ENCODE measurements at places on chromosomes 3 and 15.

DNA sequence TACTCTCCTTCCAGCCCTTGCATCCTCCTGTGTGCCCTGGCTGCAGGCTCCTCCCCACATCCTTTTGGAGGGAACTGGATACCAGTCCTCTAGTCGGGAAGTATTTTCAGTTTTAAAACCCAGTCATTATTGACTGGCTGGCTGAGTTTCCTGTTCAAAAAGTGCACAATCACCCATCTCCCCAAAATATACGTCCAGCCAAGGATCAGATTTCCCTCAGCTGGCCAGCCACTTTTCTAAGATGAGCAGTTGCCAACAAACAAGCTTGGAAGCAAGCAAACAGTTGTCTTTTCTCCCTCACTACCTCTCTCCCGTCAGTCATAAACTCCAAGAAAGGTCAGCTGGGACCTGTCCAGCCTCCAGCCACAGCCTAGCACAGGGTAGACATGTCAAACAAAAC lies 147.7 kb upstream of the GALNT15 start:
- no peak overlapping the region for H3K4me3 ChIP-seq
- peaks cover 7% of the 10 kb centered on the region for H3K27me3 ChIP-seq

GRCh38 chr15:68618908-68619698 lies 40.3 kb downstream of the CORO2B start:
- no peaks in the 10 kb centered on the region for H3K36me3 ChIP-seq
- H3K4me3 ChIP-seq = no peak overlapping the region
- no peak overlapping the region for H3K27ac ChIP-seq
- H3K27me3 ChIP-seq = peaks cover 2% of the 10 kb centered on the region

DNA sequence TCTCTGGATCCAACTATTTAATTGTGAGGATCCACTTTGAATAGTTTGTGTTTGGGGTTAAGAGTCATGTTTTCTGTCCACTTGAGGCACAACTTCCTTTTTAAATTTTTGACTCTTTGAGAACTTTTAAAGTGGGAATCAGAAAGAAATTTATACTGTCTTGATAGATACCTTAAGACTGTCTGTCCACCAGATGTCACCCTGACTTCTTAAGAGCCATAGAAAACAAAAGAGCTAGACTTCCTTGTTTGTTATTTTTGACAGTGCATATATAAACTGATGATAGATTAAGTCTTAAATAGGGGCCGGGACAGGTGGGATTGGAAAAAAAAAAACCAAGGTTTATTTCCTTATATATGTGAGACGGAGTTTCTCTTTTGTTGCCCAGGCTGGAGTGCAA lies 52.1 kb upstream of the WDR72 start:
- DNase-seq = no peak
- no peak overlapping the region for H3K4me3 ChIP-seq
- H3K4me1 ChIP-seq = no peaks in the 10 kb centered on the region
- no peak overlapping the region for H3K27ac ChIP-seq

- no peak overlapping the region for H3K27ac ChIP-seq
- peaks cover 4% of the 10 kb centered on the region for H3K27me3 ChIP-seq
- DNase-seq = no peak
- H3K36me3 ChIP-seq = peaks cover 4% of the 10 kb centered on the region
- no peak overlapping the region for H3K4me3 ChIP-seq
Measured at GRCh38 chr3:40129981-40130380, 179.5 kb upstream of the EIF1B start.

GRCh38 chr3:65371053-65371452 lies 667.7 kb downstream of the MAGI1 start:
- H3K4me1 ChIP-seq = no peaks in the 10 kb centered on the region
- DNase-seq = no peak
- H3K27me3 ChIP-seq = no peaks in the 10 kb centered on the region
- no peaks in the 10 kb centered on the region for H3K36me3 ChIP-seq
- H3K4me3 ChIP-seq = no peak overlapping the region
- no peak overlapping the region for H3K27ac ChIP-seq

- no peaks in the 10 kb centered on the region for H3K4me1 ChIP-seq
- no peaks in the 10 kb centered on the region for H3K36me3 ChIP-seq
- peaks cover 2% of the 10 kb centered on the region for H3K27me3 ChIP-seq
- no peak overlapping the region for H3K4me3 ChIP-seq
- no peak for DNase-seq
Measured at GRCh38 chr3:126127904-126128303, 44.0 kb upstream of the SLC41A3 start.

GRCh38 chr3:36429986-36430485 lies 49.7 kb downstream of the STAC start:
- H3K36me3 ChIP-seq = no peaks in the 10 kb centered on the region
- no peaks in the 10 kb centered on the region for H3K4me1 ChIP-seq
- H3K27me3 ChIP-seq = no peaks in the 10 kb centered on the region
- no peak overlapping the region for H3K27ac ChIP-seq
- DNase-seq = no peak

- H3K4me3 ChIP-seq = no peak overlapping the region
- H3K27me3 ChIP-seq = peaks cover 3% of the 10 kb centered on the region
- DNase-seq = no peak
- H3K27ac ChIP-seq = no peak overlapping the region
- no peaks in the 10 kb centered on the region for H3K36me3 ChIP-seq
- H3K4me1 ChIP-seq = no peaks in the 10 kb centered on the region
Measured at GRCh38 chr3:5698851-5699250, 511.3 kb downstream of the EDEM1 start.

DNA sequence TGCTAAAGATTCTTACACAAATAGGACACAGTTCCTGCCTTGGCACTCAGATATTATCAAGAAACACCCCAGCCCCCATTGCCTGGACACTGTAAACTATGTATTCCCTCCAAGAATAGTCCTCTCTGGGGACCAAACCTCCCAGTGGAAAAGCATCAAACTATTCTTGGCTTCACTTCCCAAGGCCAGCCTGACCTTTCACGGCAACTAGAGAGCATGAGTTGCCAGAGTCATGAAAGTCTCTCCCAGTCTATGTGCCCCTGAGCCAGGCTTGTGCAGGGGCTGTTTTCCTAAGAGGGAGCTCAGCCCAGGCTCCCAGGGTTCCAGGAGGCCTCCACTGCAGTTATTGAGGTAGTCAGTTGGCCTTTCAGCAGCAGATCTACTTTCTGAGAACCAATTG lies 251.9 kb upstream of the TGFBR2 start:
- H3K4me1 ChIP-seq = peaks cover 67% of the 10 kb centered on the region
- peaks cover 8% of the 10 kb centered on the region for H3K27me3 ChIP-seq
- no peak overlapping the region for H3K27ac ChIP-seq
- no peak overlapping the region for H3K4me3 ChIP-seq
- no peaks in the 10 kb centered on the region for H3K36me3 ChIP-seq
- DNase-seq = no peak

DNA sequence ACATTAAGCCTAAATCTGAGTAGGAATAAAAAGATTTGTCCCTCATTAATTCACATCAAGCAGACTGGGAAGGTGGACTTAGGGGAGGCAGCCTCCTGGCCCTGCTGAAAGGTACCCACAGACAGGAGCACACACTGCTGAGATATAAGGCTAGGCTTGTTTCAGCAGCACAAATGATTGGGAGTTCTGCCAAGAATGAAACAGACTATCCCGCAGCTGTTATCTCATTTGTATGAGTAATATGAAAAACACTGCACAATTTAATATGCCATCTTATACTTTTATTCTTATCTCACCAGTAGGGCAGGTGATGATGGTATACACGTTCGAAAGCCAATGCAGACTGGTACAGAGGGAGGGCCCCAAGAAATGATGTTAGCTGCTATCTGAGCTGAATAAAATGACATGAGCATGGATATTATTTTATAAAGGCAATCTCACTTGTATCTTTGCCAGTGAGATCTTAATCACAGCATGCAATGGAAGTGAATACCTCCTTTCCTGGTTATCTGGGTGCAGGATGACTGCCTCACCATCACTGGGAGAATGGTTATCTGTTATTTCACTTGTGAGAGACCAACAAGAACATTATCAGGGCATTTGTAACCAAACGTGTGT lies 258.7 kb upstream of the PPP2R3A start:
- H3K36me3 ChIP-seq = no peaks in the 10 kb centered on the region
- H3K4me1 ChIP-seq = no peaks in the 10 kb centered on the region
- no peak overlapping the region for H3K27ac ChIP-seq
- H3K4me3 ChIP-seq = no peak overlapping the region
- H3K27me3 ChIP-seq = peaks cover 2% of the 10 kb centered on the region

DNA sequence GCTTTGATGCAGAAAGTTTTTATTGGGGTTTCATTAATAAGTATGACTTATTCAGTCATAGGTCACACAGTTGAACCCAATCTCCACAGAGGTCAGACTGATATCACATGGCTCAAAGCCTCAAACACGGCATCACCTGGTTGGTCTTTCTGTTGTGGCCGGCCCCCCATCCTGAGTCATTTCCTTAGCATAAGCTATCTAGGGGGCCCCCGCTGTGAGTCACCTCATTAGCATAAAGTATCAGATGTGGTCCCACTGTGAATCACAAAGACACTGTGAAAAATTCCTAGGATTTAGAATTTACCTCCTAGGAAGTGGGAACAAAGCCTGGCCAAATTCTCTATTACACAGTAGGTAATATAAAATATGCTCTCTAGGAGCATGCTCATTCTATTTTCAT lies 502.2 kb downstream of the PYDC2 start:
- H3K4me3 ChIP-seq = no peak overlapping the region
- no peak for DNase-seq
- H3K27me3 ChIP-seq = no peaks in the 10 kb centered on the region
- no peak overlapping the region for H3K27ac ChIP-seq
- no peaks in the 10 kb centered on the region for H3K36me3 ChIP-seq

DNA sequence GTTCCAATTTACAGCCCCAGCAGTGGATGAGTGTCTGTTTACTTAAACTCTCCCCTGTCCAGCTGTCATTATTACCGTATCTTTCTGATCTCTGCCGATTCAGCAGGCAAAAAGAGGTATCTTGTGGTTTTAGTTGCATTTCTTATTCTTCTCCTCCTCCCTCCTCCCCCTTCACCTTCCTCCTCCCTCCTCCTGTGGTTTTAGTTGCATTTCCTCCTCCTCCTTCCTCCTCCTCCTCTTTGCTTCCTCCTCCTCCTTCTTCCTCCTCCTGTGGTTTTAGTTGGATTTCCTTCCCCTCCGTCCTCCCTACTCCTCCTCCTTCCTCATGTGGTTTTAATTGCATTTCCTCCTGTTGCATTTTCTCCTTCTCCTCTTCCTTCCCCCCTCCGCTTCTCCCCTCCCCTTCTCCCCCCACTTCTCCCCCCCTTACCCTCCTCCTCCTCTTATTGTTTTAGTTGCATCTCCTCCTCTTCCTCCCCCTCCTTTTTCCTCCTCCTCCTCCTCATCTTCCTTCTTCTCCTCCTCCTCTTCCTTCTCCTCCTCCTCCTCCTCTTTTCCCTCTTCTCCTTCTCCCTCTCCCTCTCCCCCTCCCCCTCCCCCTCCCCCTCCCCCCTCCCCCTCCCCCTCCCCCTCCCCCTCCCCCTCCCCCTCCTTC lies 25.3 kb upstream of the VPS33B start:
- no peaks in the 10 kb centered on the region for H3K36me3 ChIP-seq
- H3K4me3 ChIP-seq = no peak overlapping the region
- H3K27ac ChIP-seq = no peak overlapping the region
- no peak for DNase-seq
- H3K4me1 ChIP-seq = peaks cover 23% of the 10 kb centered on the region

DNA sequence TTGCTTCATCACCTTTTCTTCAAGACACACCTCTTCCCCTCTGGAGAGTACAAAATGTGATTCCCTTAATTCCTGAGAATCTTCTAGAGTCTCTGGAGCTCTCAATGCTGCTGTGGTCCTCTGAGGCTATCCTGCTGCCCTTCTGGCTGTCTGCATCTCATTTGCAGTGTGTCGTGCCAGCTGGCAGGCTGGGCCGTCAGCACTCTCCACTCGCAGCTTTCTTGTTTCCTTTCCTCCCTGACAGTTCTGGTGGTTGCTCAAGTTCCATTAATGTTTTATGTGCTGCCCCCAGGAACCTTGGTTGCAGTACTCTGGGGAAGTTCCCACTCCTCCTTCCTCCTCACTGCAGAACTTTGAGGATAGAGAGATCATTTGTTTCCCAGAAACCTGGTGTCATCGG lies 210.8 kb upstream of the ROPN1 start:
- no peaks in the 10 kb centered on the region for H3K36me3 ChIP-seq
- peaks cover 18% of the 10 kb centered on the region for H3K27me3 ChIP-seq
- no peaks in the 10 kb centered on the region for H3K4me1 ChIP-seq
- no peak overlapping the region for H3K4me3 ChIP-seq
- no peak overlapping the region for H3K27ac ChIP-seq

GRCh38 chr3:5572168-5572567 lies 384.7 kb downstream of the EDEM1 start:
- H3K27me3 ChIP-seq = peaks cover 3% of the 10 kb centered on the region
- no peaks in the 10 kb centered on the region for H3K4me1 ChIP-seq
- H3K4me3 ChIP-seq = no peak overlapping the region
- no peak for DNase-seq
- H3K36me3 ChIP-seq = no peaks in the 10 kb centered on the region

DNA sequence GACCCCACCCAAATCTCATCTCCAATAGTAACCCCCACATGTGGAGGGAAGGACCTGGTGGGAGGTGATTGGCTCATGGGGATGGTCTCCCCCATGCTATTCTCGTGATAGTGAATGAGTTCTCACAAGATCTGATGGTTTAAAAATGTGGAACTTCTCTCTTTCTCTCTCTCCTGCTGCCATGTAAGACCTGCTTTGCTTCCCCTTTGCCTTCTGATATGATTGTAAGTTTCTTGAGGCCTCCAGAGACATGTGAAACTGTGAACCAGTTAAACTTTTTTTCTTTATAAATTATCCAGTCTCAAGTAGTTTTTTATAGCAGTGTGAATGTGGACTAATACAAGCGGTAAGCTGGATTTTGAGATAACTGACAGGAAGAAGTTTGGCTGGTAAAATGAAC lies 60.3 kb upstream of the MBNL1 start:
- peaks cover 74% of the 10 kb centered on the region for H3K4me1 ChIP-seq
- peak overlapping the region; percentile 81 for H3K27ac ChIP-seq
- no peaks in the 10 kb centered on the region for H3K27me3 ChIP-seq

- H3K4me3 ChIP-seq = no peak overlapping the region
- H3K27me3 ChIP-seq = no peaks in the 10 kb centered on the region
- peak overlapping the region; percentile 70 for H3K27ac ChIP-seq
- DNase-seq = peak; percentile 77
Measured at GRCh38 chr15:80160570-80161156, 7.9 kb downstream of the FAH start.

DNA sequence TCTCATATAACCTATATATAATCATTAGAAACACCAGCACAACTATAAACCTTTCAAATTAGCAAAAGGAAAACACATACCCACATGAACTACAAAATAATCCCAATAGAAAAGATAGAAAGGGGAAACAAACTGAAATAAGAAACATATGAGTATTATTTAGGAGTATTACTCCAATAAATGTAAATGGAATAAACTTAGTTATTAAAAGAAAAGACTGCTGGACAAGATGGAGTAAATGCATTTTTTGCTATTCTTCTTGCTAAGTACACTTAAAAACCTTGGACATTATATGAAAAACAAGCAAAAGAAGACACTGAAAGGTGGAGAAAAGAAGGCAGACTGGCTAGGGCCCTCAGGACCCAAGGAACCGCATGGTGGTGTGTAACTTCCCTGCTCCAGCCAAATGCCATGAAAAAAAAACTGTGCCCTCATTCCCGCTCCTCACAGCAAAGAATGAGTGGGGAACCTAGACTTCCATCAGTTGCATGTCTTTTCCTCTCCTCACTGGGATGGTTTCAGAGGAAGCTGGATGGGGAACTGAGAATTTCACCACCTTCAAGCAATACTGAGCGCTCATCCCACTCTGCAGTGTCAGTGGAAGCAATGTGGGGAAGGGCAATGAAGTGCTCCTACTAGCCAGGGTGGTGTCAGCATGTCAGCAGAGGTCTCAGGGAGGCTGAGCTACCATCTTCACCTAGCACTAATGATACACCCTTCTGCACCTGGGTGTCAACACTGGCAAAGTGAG lies 43.7 kb upstream of the ADAMTS17 start:
- peaks cover 1% of the 10 kb centered on the region for H3K27me3 ChIP-seq
- H3K36me3 ChIP-seq = peaks cover 3% of the 10 kb centered on the region
- no peaks in the 10 kb centered on the region for H3K4me1 ChIP-seq
- H3K4me3 ChIP-seq = no peak overlapping the region
